ENCODE measurements at places on chromosomes 7 and 10.
A peak's percentile ranks its signal among the peaks of the same experiment; 100 is the strongest.

GRCh38 chr10:70592746-70593512, 9.6 kb downstream of the PRF1 start:
- DNase-seq = no peak

GRCh38 chr7:139861803-139862202, 32.7 kb downstream of the TBXAS1 start:
- DNase-seq = no peak

- no peak for DNase-seq
Measured at GRCh38 chr7:2724453-2725177, 36.6 kb downstream of the AMZ1 start.

DNA sequence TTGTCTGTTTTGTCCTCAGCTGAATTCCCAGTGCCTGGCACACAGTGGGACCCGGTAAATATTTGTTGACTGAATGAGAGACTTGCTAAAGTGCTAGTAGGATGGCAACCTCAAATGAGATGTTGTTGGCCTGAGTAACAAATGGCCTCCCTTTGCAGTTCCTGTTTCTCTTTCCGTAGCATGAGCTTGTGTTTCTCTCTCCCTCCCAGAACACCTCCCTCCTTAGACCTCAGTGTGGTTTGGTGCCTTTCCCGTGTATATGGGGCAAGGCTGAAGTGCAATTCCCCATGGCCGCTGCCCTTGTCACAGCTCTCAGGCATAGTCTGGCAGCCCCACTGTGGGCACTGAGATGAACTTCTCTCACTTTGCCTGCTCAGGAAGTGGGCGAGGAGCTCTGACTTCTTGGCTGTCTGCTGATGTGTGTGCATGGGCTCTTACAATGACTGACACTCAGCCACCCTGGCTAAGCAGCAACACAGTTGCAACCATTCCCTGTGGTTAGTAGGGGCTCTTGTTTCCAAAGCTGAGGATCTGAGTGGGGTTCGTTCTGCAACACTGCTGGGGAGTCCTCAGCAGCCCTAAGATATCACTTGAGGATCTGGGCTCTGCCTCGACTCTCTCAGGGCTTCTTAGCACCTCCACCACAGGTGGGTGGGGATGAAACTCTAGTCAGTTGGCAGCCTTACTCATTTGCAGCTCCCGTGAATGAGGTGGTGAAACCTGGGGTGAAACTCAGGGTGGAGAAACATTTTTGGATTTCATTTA, 136.1 kb downstream of the ICA1 start:
- DNase-seq = peak; percentile 42

DNA sequence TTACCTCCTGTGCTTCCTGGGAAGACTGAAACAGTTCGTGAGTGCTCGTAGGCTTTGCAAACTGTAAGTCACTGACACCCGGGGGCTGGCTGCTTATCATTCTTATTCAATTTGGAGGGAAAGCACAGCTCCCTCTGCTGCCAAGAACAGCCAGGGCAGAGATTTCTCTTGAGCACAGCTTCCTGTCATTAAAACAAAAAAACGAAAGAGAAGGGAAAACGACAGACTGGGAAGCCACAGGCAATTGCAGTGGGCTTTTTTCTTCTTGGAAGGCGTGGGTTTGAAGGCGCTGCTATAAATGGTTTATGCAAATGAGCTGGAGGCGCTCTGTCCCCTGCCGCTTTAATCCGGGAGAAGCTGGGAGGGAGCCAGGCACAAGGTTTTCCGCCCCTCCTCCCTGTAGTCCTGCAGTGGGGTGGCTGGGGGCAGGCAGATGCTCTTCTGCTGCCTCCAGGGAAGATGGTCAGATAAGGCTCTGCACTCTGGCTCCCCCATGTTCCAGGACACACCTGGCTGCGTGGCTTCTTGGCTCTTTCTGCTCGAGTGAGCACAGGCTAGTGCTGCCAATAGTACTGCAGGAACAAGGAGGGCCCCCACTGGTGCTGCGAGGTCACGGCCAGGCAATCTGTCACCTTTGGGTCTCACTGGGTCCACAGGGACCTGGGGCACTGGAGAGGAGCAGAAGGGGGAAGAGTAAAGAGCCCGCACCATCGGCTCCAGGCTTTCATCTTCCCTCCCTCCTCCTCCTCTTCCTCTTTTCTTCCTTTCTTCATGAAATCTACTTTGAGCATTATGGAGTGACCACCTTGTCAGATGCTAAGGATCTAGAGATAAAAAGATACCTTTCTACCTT, 49.5 kb downstream of the NEURL1 start:
- peak; percentile 41 for DNase-seq

DNA sequence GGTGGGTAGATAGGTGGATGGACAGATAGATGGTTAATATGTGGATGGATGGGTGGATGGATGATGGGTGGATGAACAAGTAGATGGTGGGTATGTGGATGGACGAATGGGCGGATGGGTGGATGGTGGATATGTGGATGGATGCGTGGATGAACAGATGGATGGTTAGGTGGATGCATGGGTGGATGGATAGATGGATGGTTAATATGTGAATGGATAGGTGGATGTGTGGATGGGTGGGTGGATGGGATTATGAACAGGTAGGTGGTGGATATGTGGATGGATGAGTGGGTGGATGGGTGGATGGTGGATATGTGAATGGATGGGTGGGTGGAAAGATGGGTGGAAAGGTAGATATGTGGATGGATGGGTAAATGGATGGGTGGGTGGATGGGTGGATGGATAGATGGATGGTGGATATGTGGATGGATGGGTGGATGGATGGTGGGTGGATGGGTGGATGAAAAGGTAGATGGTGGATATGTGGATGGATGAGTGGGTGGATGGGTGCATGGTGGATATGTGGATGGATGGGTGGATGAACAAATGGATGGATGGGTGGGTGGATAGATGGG, 14.8 kb downstream of the KNDC1 start:
- no peak for DNase-seq

- DNase-seq = no peak
Measured at GRCh38 chr10:129775681-129776080, 188.4 kb downstream of the EBF3 start.

DNA sequence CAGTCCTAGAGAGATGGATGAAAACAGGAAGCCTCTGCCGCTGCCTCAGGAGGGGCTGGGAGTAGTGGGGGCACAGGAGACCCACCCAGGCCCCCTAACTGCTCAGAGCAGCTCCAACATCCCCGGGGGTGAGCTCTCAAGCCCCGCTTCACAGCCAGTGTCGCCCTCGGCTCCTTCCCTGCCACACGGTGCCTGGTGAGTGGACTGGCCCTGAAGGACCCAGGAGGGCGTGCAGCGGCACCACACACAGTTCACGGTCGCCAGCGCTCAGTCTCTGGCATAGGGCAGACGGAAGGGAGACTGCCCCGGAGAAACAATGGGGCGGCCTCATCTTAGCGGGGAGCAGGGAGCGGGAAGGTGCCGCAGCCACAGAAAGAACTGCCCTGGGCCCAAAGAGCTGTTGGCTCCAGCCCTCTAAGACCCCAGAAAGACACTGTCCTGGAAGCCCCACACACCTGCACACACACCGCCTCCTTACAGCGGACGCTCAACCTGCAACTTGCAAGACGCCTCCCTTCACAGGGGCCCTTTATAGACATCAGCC, 1.2 kb downstream of the CLDN15 start:
- no peak for DNase-seq

- DNase-seq = no peak
Measured at GRCh38 chr10:75509706-75510105, 78.3 kb downstream of the LRMDA start.

DNA sequence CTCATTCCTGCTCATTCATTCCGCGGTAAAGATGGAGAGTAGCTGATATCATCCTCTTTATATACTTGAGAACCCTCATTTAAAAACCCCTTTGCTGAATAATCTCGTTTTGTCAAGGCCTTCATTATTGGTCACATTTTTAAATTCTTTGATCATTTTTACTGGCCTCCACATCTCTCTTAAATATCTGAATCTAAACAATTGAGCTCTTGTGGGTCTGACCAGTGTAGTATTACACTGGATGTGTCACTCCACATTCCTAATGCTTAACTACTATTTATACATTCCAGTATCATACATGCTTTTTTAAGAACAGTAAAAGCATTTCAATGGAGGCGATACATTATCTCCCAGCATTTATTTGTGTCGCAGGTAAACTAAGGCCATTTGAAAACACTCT, 12.6 kb upstream of the PRPS1L1 start:
- DNase-seq = no peak

DNA sequence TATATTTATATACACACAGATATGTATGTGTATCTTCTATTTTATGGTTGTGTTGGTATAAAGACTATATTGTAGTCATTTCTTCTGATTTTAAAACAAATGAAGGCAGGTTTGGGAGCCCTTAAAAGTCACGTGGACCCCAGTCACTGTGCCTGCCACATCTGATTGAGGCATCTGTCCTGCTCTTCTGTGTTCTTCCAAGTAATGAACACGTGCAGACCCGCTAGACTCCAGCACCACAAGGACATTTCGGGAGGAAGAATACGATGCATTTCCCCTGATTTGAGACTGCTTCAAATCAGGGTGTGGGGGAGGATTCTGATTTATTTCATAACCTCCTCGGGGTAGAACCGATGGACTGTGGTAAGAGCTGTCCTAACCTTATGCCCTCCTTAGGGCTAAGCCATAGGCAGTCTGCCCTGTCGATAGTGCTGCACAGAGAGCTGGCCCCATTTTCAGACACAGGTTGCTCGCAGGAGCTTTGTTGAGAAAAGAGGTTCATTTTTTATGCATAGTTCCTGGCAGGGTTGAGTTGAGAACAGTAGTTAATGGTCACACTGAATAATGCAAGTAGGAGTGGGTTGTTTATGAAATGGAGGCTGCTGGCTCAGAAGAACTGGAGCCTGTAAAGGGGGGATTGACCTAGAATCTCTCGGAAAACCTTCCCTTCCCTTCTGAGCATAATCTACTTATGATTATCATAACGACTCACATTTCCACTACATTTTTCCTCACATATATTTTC, 55.0 kb upstream of the C10orf120 start:
- DNase-seq = no peak

GRCh38 chr7:50782375-50783208, at the start of gene GRB10:
Gene GRB10 (minus strand): TSS chr7:50782896. CDS start chr7:50732322, 50,574 bp downstream.
- no peak for DNase-seq

- DNase-seq = peak; percentile 83
Measured at GRCh38 chr7:73647725-73648592, 19.7 kb upstream of the VPS37D start.

- DNase-seq = no peak
Measured at GRCh38 chr7:43618073-43618472, 35.2 kb downstream of the STK17A start.

DNA sequence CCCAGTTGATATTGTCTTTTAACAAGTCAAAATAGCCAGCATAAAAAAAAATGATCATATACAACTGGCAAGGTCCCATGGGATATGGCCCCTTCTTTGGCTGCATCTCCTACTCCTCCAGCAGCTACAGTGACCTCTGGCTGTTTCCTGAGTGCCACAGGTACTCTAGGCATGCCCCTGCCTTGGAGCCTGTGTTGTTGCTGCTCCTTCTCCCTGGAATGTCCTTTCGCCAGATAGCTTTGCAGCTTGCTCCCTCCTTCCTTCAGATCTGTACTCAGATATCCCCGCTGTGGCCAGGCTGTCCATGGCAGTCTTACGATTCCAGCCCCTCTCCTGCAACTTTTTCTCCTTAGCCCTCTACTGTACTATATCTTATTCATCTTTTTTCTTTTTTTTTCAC, 23.3 kb downstream of the CNNM2 start:
- no peak for DNase-seq

GRCh38 chr10:98332623-98333269, 64.8 kb upstream of the LOXL4 start:
- DNase-seq = no peak

DNA sequence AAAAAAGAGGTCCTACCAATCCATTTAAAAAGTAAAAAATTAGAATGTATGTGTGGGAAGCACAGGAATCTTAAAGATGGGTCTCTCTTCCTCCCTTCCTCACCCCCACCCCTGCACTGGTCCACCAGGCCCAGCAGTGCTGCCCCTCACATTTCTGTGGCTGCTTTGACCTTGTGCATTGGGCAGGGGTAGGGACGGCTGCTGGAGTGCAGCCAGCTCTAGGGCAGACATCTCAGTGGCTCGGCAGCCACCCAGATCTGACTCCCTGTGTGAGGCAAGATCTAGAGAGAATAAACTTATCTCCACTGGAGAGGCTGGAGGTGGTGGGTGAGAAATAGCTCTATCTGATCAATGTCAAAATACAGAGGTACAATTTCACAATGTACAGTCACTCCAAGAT, 6.7 kb downstream of the FAM180A start:
- DNase-seq = no peak

DNA sequence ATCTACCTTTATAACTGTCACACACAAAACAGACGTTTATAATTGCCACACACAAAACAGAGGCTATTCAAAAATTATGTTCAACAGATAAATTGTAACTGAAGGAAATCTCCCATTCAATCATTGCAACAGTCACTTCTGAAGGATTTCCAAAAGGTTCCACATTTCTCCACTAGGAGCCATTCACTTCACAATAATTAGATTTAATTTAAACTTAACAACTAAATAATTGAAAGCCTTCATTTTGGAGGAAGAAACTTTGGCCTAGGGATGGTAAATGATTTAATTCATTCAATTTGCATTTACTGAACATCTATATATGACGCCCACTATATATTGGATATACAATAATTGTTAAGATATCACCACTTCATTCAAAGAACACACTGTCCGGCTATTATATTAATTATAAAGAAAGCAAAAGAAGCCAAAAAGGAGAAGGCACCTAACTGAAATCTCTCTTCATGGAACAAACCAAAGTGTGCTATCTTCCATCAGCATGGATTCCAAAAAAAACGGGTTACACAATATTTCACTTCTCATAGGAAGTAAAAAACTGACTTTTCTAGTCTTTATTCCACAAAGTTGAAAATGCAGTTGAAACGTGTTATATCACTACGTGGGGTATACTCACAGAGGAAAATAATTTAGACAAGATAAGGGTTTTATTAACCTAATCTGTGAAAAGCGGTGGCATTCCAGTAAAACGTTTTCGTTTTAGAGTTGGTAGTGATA, 1.7 kb downstream of the ATAD1 start:
- no peak for DNase-seq

DNA sequence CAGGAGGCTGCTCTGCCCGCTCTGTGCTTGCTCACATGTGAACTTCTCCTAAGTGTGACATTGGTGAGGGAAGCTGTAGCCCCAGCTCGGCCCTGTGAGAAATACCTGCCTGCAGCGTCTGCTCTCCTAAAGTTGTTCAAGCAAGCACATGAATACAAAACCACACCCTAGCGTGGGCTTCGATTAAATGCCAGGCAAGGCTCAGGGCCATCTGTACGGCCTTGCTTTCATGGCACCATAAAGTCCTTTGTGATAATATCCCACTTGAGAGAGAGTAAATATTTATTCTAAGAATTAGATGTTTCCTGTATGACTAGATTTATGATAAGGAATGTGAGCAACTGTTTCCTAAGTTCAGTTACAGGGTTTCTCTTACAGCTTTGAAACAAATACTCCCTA, 262.8 kb upstream of the KLF14 start:
- peak; percentile 81 for DNase-seq
